ENCODE measurements at places on chromosomes 7 and 10. TPM values are rescaled to one million over a fixed set of nuclear protein-coding genes. Genes with fewer than 3 reads are reported as not detected.

- DNase-seq, result no peak
Observed at GRCh38 chr10:30917789-30918188, 113.9 kb downstream of the ZNF438 start.

DNA sequence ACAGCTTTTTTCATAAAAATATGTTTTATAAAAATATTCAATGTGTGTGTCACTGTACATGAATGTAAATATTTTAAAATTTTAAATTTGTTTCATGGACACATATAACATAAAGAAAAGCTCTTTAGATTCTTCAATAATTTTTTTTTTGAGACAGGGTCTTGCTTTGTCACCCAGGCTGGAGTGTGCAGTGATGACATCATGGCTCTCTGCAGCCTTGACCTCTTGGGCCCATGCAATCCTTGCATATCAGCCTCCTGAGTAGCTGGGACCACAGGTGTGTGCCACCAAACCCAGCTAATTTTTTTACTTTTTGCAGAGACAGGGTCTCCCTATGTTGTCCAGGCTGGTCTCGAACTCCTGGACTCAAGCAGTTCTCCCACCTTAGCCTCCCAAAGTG, 9.9 kb downstream of the XRCC2 start:
- no peak for DNase-seq

DNA sequence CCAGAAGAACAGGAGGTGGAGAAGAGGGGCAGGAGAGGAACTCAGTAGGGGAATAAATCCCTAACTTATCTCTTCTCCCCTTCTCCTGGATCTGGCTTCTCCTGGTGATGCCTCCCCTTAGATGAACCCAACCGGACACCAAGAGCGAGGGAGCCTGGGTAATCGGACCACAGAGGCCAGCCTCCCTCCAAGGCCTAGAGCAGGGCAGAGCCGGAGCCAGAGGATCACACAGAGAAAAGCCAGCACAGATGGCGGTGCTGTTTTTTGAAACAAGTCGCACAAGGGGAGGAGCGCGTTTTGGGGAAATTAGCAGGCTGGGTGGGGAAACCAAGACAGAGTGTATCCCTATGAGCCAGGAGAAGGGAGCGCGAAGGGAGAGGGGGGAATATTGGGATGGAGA, 4.9 kb upstream of the SRRM3 start:
- DNase-seq, result no peak

Gene EBF3
- 0.09 TPM for polyA plus RNA-seq

Gene OR13A1
- polyA plus RNA-seq, result not detected
